ENCODE measurements at places on chromosomes 4 and X.

- ATAC-seq, result no peak
Measured at GRCh38 chr4:1987296-1987695, 21.5 kb downstream of the NELFA start.

GRCh38 chr4:78532046-78532445 is 19.5 kb upstream of the ANXA3 start:
- ATAC-seq, result no peak

DNA sequence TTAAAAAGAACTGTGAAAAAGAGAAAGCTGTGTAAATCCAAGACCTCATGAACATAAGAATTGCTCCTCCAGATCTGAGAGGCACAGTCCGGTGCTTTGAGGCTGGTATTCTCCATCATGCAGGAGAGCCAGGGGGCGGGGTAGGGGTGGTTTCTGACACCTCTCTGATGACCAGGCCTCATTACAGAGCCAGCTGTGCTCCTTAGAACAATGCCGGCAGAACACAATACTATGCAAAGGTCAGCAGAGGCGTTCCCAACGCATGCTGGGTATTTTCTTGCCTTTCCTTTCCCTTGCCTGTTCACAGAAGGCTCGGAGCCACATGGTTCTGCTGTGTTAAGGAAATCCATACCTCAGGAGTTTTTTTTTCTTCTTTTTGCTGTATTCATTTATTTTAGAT is 91.2 kb upstream of the SOD3 start:
- no peak for ATAC-seq

GRCh38 chr4:83362492-83363329 is 28.1 kb upstream of the HPSE start:
- ATAC-seq, result peak; percentile 92

DNA sequence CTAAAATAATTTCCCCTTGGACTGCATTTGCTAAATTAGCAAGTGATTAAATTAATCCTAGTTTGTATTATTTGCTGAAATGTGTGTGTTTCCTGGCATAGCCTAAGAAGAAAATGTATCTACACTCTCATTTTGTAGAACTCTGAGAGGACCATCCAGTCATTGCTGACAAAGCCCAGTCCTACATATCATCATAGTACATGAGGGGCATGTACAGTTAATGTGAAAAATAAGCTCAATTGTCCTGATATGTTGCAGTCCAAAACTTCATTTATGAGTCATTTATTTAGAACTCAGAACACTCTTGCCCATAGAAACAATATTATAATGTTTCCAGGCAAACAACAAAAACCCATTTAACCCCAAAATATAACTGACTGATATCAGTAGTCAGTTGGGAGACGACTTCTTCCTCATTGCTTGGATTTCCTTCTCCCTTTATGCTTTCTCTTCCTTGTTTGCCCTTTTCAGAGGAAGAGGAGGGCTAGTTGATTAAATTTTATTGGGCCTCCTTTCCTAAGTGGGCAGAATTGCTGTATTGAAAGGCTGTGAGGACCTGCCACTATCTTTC is 26.9 kb upstream of the BBS12 start:
- ATAC-seq, result no peak

GRCh38 chrX:140572724-140573123 is 67.9 kb upstream of the SOX3 start:
- ATAC-seq, result peak; percentile 90
